NCI-H2227 treated with DMSO at 0.1 percent for 48 hours (cell line): ENCODE measurements at places on chromosomes 12 and 14.

GRCh38 chr14:24062216-24062980, 9.0 kb upstream of the CPNE6 start:
- DNase-seq = no peak

DNA sequence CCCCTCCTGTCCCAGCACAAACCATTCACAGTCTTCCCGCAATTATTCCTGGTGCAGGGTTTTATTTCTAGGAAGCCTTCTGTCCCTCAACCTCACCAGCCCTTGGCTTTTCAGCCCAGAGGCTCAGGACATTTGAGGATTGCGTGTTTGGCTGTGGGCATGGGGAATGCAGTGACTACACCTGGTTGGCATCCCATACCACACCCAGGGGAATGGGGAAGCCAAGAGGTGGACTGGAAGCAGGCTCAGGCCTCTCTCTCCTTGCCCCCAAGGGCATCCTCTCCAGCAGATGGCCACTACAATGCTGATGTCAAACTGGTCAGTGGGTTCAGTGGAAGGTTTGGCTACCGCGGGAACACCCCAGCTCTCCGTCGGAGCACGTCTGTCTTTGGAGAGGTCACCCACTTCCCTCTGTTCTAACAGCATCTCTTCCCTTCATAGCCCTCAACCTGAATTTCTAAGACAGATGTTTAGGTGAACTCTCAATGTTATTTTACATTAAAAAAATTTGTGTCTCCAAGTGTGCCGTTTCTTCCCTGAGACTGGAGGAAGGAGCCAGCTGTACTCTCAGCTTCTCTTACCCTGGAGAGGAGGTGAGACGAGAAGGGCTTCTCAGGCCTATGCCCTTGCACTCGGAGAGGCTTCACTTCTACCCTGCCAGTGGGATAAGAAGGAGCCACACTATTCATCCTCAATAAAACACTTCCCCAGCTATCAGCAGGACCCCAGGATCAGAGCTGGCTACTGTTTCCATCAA, 35.5 kb downstream of the DCAF4 start:
- no peak for DNase-seq

DNA sequence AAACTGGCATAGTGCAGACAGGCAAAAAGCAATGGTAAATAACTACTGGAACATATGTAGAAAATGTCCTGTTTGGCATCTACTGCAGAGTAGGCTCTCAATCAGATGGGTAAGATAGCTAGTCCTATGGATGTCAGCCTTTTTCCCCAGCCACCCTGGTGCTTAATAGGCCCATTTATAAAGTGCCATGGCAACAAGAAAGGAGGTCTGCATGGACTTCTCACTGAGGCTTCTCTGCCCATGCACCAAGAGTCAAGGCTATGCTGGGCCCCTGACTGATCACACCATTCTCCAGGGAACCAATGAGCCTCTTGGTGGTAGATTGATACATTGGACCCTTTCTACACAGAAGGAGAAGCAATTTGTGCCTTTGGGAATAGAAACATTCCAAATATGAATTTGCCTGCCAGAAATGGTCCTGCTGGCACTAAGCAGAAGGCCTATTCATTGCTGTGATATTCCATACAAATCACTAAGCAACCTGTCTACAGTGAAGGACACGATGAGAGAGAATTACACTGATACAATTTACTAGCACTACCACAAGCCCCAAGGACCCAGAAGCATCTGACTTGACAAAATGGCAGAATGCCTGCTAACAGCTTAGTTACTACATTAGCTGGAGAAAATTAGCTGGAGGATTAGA, 43.8 kb downstream of the RESF1 start:
- DNase-seq = no peak

DNA sequence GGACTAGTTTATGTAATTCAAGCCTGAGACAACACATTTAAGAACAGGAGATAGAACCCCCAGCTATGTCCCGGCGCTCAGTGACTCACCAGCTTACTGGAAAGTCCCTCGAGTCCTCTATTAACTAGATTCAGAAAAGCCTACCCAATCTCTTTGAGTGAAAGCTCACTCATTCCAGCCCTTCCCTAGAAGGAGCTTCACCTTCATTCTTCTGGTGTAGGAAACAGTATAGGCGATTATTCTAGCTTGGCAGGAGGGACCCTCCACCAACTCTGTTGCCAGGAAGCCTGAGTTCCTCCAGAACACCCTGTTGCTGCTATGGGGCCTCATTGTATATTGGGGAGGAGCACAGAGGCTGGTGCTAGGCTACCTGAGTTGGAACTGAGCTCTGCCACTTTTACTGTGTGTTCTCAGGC, 57.2 kb upstream of the AEBP2 start:
- DNase-seq = no peak

DNA sequence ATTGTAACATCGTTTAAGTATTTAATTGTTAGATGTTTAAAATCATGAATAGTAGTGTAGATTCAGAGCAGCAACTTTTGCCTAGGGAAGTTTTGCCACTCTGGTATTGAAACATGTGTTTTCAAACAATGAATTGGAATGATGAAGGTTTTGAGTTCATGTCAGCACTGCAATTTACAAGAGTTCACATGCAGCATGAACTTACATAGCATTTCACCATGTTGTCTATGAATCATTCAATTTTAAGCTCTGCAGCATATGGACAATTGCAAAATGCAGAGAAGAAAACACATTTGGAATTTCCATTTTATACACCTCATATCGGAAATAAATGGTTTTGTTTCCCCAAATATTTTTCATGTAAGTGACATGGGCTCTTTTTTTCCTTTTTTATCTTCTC, 170.7 kb upstream of the CDKN3 start:
- DNase-seq = no peak

- no peak for DNase-seq
These were observed 21.1 kb downstream of the FKBP3 start for GRCh38 chr14:45112896-45113781.

DNA sequence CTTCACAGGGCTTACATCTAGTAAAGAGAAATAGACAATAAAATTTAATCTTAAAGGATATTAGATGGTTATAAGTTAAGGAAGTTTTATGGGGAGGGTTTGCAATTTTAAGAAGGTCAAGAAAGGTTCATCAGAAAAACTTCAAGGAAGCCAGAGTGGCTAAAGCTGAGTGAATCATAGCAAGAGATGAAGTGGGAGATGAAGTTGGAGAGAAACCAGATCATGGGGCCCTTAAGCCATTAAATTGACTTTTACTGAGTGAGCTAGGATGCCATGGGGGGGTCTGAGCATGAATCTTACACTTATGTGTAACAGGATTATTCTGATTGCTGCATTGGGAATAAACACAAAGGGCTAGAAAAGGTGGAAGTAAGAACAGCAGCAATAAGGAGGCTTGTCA, 189.2 kb downstream of the LRIG3 start:
- DNase-seq = no peak

- DNase-seq = no peak
These were observed 35.0 kb downstream of the FLRT2 start for GRCh38 chr14:85564841-85565527.

DNA sequence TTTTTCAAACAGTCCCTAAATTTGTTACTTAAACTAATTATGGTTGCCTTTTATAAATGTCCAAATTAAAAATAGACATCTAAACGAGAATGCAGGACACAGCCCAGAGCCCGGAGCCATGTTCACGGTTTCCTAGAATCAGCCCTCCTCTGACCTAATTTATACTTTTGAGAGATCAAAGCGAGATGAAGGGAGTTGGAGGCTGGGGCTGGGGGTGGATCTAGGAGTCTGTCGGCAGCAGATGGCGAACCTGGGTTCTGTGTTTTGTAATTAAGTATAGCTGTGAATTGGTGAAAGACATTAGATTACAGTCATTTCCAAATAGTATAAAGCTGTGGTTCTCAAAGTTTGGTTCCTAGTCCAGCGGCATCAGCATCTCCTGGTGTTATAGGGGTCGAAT, 210.1 kb downstream of the SLC41A2 start:
- no peak for DNase-seq

DNA sequence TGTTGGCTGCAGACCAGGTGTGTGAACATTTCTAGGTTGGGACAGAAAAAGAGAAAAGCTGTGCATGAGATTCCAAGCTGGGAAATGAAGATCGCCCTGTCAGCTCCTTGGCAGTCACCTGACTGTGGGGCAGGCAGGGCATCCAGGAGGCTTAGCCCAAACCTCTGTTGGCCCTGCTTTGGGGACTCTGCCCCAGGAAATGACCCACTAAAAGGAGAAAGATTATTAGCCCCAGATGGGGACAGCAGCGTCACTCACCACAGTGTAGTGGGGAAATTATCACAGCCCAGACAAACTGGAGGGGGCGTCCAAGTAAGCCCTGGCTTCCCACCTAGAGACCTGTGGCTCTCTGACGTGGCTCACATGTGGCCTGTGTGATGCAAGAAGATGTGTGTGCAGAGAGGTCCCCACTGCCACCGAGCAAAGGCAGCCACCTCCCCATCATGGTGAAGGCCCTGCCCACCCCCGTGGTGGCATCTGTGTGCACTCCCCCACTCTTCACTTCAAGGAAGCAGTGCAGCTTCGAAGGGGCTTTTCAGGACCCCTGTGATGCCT, 39.1 kb downstream of the DIO3 start:
- no peak for DNase-seq

DNA sequence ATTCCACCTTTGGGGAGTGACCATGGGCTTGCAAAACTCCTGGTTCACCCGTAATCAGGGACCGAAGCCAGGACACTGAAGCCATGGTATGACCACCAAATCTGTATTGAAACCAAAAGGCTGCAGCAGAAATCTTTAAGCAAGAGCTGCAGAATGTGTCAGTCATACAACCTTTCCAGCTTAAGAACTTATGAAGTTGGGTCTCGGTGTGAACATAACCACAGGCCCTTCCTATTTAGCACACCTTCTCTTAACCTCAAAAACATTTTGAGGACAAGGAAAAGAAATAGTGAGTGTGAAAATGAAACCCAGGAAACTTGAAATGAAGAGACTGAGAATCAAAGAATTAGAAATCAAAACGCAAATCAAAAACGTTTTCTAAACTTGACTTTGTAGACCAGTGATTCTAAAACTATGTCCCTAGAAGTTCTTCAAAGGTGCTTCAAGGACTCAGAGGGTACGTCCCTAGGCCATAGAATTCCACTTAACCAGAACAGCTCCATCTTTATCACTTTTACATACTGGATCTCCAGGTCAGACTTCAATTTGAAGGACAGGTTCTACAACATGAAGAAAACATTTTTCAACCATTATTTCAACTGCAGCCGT, 231.6 kb upstream of the GRIP1 start:
- DNase-seq = no peak

- DNase-seq = no peak
These were observed 101.2 kb downstream of the AKAP6 start for GRCh38 chr14:32430326-32430725.

- DNase-seq = no peak
These were observed 175.8 kb upstream of the GRIN2B start for GRCh38 chr12:14157088-14157747.

GRCh38 chr12:3216097-3216496, 138.9 kb downstream of the TSPAN9 start:
- DNase-seq = no peak

- no peak for DNase-seq
These were observed 364.5 kb downstream of the PDZRN4 start for GRCh38 chr12:41552588-41552987.

DNA sequence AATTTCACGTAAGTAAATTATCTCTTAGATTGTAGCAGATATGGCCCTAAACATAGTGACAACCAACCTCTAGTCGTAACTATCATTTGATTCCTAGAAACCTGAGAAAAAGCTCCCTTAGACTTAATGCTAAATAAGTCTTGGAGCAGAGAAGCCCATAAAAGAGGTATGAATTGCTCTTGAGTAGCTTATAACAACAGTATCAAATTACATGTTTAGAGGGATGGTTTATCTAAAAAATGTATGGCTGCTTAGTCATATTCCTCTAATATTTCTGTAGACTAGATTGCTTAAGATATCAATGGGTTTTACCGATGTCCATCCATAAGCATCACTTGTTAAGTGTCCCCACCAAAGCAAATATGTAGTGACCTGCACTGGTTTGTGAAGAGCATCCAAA, 259.7 kb downstream of the NELL2 start:
- peak; percentile 1 for DNase-seq

DNA sequence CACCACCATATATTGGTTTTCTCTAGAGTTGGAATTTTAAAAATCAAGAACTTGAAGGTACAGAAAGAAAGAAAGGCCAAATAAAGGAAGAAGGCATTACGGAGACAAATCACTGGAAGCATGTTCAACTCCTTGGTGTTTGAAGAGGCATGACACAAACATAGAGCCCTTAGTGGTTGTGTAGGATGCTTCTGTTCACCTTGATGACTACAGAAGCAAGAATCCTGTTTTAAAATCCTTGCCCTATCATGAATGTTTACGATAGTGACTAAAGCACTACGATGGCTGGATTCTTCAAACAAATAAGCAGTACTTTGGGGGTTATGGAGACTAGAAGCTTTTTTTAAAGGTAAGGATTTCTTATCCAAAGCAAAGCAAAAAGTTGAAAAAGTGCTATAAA, 10.3 kb upstream of the ISM2 start:
- DNase-seq = no peak

GRCh38 chr12:90978117-90978770, 23.3 kb upstream of the CCER1 start:
- DNase-seq = peak; percentile 25

- no peak for DNase-seq
These were observed 82.0 kb downstream of the PRICKLE1 start for GRCh38 chr12:42507565-42507964.

GRCh38 chr14:55094292-55095157, 34.5 kb upstream of the LGALS3 start:
- peak; percentile 29 for DNase-seq

DNA sequence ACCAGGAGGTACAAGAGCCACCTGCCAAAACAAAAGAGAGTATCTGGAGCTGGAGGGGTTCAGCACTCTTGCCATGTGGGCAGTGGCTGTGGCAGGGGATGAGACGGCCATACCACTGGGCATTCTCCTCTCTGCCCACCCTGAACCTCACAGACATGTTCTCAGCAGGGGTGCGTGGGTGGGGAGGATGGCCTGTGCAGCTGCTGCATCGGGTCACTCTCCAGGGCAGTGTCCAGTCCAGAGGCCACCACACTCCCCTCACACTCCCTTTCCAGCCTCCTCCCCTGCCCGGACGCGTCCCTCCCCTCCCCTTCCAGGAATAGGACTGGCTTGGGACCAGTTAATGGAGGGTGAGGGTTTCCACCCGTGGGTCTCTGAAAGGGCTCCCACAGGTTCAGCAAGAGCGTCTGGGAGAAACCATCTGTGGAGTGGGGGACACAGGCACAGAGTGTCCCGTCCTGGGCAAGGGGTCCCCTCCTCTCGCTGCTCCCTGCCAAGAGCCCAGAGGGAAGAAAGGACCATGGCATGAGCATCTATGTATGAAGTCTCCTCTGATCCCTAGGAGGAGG, 501 bp downstream of the C1R start:
- DNase-seq = no peak
